A549 treated with GW870086 at 1 μM for 4 hours (cell line): ENCODE measurements at places on chromosomes 2 and 18. TPM values are rescaled to one million over a fixed set of nuclear protein-coding genes. Genes with fewer than 3 reads are reported as not detected.

PCARE gene
- total RNA-seq: not detected in 5 replicates

SS18 gene
- 38.3 to 54.4 TPM (median 51.3 TPM) in 5 replicates for total RNA-seq

SERPINB2 gene
- total RNA-seq: 0.07 TPM in 1 of 5 replicates, not detected in the others

EPC2 gene
- total RNA-seq: 7.5 to 10.7 TPM (median 10.2 TPM) in 5 replicates

GKN2 gene
- 1.7 to 3.5 TPM (median 2.9 TPM) in 5 replicates for total RNA-seq

PGAP1 gene
- 2.0 to 3.2 TPM (median 2.5 TPM) in 5 replicates for total RNA-seq

SUCLG1 gene
- 88.2 to 103 TPM (median 95.7 TPM) in 5 replicates for total RNA-seq

SERPINB4 gene
- 0.07 to 0.26 TPM (median 0.15 TPM) in 5 replicates for total RNA-seq

RIT2 gene
- total RNA-seq: not detected in 5 replicates

RAX gene
- total RNA-seq: not detected in 5 replicates

ALK gene
- total RNA-seq: not detected in 5 replicates

DYSF gene
- total RNA-seq: 0.50 to 0.97 TPM (median 0.70 TPM) in 5 replicates
